Frontal cortex (tissue), 4 donors: ENCODE measurements at places on chromosomes 5 and 9. TPM values are rescaled to one million over a fixed set of nuclear protein-coding genes. Genes with fewer than 3 reads are reported as not detected.
A peak's percentile ranks its signal among the peaks of the same experiment; 100 is the strongest.

- no peak for DNase-seq
Measured at GRCh38 chr9:93479726-93480125, 26.3 kb upstream of the FAM120AOS start.

DNA sequence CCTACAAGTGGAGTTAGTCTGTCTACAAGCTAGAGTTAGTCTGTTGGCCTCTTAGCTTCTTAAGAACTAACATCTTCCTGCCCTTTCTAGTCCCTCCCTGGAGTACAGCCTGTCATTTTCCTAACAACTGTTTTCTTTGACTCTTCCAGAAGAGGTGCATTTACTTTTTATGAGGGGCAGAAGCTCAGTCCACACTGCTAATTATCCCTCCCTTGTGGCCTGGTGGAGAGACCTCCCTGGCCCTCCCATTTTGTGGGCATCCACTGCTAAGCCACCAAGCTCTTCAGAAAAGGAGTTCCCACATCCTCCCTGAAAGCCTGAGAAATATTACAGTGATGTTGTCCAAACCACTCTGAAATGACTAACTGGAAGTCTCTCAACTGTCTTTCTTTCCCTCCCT is 8.0 kb downstream of the MAP1B start:
- DNase-seq = no peak

- no peak for DNase-seq
Measured at GRCh38 chr5:75552764-75553163, 41.1 kb downstream of the POLK start.

The CMYA5 gene
- 0.82 TPM for total RNA-seq

DNA sequence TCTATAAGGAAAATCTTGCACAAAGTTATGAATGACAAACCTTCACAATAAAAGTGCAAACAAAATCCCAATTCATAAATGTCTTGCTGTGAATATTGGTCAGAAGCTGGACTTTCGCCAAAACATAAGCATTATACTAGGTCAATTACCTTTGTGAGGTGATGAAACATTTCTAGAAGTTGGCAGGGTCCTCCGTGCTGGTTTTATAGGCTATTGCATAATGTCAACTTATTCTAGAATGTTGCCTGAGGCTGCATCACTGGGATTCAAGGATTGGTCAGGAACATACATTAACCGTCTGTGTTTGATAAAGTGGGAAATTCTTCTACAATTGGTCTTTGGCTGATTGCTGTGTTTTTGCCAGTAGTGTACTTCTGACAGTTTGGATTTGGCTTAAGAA is 49.8 kb upstream of the PALM2AKAP2 start:
- DNase-seq = no peak

The TMEM174 gene
- not detected for total RNA-seq

The PAPPA gene
- under 0.01 TPM for total RNA-seq

DNA sequence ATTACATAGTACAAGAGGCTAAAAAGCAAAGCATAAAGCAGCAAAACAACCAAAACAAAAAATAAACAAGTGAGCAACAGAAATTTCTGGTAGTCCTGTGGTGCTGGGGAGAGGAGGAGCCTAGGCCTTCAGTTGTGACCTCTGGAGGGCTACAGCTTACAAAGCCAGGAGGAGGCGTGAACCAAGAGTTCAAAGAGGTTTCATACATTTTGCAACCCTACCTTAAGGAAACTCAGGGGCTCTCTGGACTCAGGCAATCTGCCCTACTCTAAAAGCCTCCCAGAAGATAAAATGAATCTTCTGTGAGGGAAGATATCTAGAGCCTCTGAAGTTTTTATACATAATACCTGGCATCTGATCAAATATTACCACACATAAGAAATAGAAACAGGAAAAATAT is 187.4 kb downstream of the AGTPBP1 start:
- DNase-seq = no peak

GRCh38 chr5:160272264-160272663 is 40.1 kb downstream of the CCNJL start:
- no peak for DNase-seq

The NTRK2 gene
- total RNA-seq = 221 TPM

The NR2F1-AS1 gene
- 60.7 TPM for total RNA-seq

DNA sequence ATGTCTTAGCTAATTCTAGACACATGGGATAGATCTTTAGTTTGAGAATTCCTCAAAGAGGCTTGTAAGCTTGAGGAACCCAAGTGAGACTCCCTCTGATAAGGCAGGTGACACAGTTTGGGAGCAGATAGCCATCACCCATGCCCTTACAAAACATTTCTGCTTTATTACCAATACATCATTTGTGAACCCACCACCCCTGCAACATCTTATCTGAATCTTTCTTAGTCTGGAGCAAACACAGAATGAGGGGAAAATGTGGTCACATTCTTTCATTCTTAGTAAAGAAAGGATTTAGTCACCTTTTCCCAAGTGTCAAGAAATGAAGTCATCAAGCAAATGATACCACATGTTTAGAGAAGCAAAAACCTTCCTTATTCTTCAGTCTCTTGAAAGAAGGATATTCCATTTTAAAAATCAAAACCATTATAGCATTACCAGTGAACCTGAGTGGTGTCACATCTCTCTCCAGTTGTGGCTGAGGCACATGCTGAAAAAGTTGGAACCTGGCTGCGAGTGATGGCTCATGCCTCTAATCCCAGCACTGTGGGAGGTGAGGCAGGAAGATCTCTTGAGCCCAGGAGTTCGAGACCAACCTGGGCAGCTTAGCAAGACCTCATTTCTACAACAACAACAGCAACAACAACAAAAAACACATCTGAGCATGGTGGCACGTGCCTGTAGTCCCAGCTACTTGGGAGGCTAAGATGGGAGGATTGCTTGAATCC is 65.9 kb downstream of the PRKACG start:
- no peak for DNase-seq

DNA sequence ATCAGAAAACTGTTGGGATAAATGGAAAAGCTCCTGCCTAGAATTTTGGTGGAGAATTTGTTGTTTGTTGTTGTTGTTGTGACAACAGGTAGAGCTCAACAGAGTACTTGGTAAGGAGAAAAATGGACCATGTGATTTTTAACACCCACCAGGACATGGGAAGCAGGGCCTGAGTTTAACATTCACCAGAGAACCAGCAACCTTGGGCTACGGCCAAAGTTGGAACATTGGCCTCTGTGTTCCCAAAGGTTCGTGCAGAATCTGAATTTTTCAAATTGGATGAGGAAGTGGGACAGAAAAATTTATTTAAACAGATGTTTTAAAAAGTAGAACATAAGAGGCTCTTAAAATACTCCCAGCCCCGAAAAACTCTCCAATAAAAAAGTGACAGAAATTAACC is 127.0 kb downstream of the GNA14 start:
- no peak for DNase-seq

The MUSK gene
- under 0.01 TPM for total RNA-seq

- peak; percentile 49 for DNase-seq
Measured at GRCh38 chr5:42950456-42951292, 89.4 kb downstream of the ANXA2R start.

DNA sequence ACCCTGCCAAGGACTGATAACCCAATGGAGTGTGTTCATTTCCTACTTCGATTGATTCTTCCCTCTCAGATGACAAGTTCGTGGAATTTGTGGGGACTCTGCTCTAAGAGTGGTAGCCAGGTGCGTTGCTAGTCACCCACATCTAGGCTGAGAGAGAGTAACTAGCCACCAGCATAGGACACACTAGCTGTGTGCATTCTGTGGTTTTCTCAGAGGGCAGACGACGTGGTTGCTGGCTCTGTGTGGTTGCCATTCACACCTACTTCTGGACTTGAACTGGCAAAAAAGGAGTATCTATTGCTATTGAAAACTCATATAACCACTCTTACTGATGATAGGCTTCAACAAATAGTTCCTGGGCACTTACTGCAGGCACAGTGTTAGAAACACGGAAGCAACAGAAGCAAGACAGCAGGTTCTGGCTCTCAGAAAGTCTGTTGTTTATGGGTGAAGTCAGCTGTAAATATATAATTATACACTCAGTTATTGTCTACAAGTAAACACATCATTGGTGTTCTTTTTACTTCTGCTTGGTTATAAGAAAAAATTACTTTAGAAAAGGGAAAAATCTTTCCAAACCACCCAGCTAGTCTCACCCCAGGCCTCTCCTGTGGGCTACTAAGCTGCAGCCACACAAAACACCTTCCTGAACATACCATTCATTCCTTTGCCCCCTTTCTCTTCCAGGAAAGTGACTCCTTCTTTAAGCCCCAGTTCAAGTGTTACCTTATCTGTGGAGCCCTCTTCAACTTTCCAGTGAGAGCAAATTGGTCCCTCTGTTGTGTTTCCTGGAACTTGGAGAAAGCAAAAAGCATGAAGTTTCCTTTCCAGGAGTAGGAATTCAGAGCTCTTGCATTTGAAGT is 151.1 kb upstream of the HAPLN1 start:
- DNase-seq = no peak

The IL4 gene
- total RNA-seq = not detected

The MORN5 gene
- total RNA-seq = 0.82 TPM

The MARVELD2 gene
- 0.41 TPM for total RNA-seq

GRCh38 chr5:77426670-77427069 is 65.4 kb downstream of the WDR41 start:
- DNase-seq = no peak

GRCh38 chr9:97527626-97528528 is 26.4 kb downstream of the TMOD1 start:
- DNase-seq = no peak
